ENCODE measurements at places on chromosomes 13 and 19.

- DNase-seq = no peak
Observed at GRCh38 chr13:30569901-30570576, 47.7 kb upstream of the USPL1 start.

GRCh38 chr13:110554227-110554836 lies 7.2 kb downstream of the RAB20 start:
- no peak for DNase-seq

GRCh38 chr13:97341135-97341534 lies 92.8 kb upstream of the RAP2A start:
- DNase-seq = no peak

DNA sequence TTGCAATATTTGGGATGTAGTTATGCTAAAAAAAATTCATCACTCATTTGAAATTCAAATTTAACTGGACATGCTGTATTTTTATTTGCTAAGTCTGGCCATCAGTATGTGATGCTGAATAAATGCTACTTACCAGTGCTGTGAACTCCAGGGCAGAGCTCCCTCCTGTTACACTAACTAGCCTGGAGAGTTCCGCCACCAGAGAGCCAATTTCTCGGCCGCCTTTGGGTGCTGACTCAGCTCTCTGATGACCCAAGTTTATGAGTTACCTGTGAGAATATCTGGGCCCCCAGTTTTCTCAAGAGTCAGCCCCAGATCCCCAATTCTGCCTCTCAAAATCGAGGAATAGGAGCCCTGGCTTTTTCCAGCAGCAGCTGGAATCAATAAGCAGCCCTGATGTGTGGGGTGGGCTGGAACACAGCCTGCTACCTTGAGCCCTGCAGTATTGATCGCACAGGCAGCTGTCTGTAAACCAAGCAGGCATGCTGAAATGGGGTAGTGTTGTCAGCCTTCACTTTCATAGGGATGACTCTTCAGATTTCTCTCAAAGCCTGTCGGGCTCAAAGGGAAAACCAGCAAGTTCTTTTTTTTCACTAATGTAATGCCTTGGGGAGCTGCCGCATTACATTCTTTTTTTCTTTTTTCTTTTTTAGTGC lies 113.7 kb downstream of the DNAJC15 start:
- no peak for DNase-seq

- DNase-seq = peak; percentile 49
Observed at GRCh38 chr19:39843919-39844793, 2.0 kb downstream of the FBL start.

DNA sequence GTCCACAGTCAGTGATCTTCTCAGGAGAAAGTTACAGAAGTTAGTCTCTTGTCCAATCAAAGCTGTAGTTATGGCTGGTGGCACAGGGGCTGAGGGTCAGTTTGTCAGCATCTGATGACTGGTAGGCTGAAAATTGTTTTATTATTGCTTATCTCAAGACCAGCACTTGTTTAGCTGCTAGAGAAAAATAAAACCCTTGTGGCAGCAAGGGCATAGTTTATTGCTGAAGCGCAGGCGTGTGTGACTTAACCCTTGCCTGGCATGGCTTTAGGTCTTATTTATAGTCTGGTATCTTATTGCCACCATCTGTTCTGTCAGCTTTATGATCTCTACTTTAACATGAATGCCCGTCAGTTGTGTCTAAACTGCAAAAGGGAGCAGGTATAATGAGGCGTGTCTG lies 154.7 kb downstream of the USP12 start:
- DNase-seq = no peak

DNA sequence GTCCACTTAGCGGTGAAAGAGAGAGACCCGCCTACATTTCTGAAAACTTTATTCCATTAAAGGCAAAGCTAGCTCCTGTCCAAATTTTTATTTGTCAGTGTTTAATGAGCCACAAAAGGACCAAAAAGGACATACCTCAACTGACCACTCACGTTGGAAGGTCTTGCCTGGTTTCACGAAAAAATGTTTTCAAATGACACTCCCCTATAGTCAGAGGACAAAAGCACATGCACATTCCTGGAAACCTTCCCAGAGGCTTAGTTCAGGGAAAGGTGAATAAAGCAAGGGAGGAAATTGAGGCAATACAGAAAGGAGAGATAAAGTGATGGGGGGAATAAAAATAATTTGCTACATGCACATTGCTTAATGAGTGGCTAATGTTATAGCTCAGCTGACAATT lies 55.6 kb downstream of the DOCK9 start:
- DNase-seq = no peak

GRCh38 chr13:99133848-99134247 lies 66.8 kb upstream of the UBAC2 start:
- DNase-seq = no peak

DNA sequence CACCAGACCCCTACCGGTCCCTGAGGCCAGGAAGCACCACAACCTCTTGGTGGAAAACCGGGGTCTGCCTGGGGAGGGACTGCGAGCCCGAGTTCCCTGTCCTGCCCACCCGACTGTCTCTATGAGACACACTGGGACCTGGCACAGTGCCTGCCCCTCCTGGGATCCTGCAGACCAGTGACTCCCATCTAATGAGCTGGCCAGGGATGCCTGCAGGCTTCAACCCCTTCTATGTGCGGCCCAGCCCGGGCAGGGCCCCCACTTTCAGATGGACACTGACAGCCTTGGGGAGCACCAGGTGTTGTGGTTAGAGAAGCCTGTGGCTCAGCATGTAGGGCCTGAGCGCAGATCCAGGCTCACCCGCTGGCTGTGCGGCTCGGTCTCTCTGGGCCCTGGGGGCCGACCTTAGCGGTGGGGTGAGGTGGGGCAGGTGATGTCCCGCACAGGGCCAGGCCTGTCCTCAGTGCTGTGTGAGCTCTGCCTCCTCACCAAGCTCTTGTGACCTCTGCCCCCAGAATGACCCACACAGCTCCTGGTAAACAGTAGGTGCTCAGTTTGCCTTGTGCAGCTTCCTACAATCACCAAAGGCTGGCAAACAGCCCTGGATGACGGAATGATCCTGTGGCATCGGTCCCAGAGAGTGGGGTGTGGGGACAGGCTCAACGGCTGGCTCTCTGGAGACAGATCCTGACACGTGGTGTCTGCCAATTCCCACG lies 17.9 kb upstream of the CACTIN start:
- DNase-seq = no peak

DNA sequence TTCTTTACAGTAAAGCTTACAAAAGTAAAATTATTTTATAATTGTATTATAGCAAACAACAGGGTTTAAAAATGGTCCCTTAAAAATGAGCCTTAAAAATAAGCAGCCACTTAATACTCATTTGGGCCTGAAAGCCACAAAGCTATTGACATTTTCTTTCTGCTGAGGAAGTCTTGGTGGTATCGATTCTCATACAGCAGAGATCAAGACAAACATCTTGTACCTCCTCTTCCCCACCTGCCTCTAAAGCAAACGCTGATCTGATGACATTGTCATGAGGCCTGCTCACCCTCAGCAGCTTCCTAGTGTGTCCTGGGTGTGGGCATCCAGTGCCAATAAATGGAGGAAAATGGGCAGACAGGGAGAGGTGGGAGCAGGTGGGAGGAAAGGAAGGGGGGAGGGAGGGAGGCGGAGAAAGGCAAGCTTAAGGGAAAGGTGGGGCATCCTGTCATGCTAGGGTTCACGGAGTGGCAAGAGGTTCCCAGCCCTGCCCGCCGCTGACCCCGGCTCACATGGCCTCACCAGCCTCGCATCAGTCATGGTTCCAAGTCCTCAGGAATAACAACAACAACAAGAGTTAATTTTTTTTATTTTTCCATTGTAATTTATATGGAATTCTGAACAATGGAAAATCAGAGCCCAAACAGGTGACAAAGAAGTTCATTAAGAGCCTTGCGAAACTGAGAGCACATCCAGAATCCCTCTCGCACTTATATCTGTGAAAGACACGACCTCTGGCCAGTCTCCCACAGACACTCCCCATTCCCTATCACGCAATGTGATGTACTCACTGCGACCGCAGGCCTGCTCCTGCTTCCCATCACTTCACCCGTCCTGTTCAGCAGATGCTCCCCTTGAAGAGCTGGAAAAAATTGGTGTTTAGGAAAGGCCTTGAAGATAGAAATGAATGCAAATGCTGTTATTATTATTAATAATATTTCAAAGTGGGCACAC lies 15.1 kb upstream of the ATP11A start:
- DNase-seq = no peak

- no peak for DNase-seq
Observed at GRCh38 chr13:100887729-100888151, 213.1 kb upstream of the TMTC4 start.

DNA sequence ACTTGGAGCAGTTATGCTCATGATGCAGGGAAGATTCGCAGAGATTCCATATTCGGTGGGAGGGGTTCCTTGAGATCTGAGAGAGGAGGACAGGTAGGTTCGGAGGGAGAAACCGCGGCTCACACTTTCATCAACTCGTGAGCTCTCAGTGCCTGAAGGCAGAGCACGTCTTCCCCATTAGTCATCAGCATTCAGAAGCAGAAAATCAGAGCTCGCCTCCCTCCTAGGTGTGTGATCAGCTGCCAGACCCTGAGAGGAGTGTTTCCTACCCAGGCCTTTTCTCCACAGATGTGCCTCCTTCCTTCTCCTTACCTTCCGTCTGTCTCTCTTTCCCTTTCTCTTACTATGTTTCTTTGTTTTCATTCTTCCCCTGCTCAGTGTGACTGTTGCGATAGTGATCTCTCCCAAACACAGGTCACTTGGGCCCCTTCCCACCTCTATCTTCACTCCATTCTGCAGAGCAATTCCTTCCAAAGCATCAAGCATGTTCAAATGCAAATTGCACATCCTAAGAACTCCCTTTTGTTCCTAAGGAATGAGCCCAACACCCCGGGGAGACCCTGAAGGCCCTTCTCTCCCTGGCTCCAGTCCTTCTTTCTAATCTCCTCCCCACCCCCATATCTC lies 389.5 kb downstream of the UQCRFS1 start:
- DNase-seq = no peak

GRCh38 chr13:33228648-33229445 lies 56.7 kb downstream of the STARD13 start:
- DNase-seq = peak; percentile 22

DNA sequence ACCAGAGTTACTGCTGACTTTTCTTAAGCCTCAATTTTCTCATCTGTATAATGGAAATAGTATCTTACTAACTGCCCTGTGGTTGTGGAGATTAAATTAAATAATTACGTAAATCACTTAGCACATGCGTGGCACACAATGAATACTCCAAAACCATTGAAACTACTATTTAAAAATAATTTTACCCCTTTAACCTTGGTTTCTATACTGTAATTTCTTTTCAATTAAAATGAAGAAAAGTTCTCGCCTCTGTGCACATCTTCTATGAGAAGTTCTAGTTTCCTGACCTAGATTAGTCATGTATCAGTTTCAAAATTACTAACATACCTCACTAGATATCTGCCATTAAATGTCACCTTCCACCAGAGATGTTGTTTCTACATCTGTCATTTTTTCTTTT lies 5.7 kb downstream of the SLITRK1 start:
- no peak for DNase-seq

- no peak for DNase-seq
Observed at GRCh38 chr13:80173224-80173623, 167.7 kb downstream of the SPRY2 start.

DNA sequence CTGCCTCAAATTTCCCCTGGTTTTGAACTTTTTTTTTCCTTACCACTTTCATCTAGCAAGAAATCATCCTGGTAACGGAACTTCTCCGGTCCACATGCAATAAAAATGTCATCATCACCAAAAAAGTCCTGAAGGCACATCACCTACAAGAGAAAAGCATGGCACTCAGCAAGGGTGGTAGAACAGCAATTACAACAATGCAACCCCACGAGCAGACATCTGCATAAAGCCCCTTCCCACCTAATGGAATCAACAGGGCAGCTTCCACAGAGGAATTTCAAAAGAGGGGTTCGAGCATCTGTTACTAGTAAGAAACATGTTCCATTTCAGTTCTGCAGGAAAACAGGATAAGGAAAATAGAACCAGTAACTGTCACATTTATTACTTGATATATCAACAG lies 183.9 kb downstream of the DCLK1 start:
- no peak for DNase-seq

- no peak for DNase-seq
Observed at GRCh38 chr13:28657784-28658538, 969 bp upstream of the POMP start.

DNA sequence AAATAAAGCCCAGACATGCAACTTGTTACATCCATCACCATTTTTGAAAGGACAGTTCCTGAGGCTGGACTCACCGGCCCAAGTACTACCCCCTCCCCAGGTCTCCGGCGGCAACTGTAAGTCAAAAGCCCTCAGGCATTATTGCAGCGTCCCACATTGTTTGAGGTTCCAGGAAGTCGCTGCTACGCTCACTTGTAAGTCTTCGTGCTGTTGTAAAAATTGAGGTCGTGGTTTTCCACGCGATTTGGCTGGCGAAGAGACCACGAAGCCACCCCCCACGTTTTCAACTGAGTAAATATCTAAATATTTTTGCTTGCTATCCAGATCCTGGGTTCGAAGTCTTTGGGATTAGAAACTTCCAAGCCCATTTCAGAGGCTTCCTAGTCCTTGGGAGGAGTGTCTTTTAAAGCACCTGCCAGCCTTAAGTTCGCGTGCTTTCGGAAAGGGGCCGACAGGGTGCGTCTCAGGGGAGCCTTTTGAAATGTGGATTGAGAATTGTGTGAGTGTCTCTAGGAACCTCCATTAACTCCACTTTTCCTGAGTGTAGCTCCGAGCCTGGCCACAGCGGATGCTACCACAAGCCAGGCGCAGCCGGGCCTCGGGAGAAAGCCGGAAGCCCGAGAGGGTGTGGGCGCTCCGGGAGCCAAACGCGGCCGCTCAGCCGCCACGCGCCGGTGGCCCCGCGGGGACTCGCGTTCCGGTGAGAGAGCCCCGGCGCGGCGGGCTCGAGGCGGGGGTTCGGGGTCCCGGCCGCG lies 434 bp upstream of the FNDC3A start:
- DNase-seq = no peak

DNA sequence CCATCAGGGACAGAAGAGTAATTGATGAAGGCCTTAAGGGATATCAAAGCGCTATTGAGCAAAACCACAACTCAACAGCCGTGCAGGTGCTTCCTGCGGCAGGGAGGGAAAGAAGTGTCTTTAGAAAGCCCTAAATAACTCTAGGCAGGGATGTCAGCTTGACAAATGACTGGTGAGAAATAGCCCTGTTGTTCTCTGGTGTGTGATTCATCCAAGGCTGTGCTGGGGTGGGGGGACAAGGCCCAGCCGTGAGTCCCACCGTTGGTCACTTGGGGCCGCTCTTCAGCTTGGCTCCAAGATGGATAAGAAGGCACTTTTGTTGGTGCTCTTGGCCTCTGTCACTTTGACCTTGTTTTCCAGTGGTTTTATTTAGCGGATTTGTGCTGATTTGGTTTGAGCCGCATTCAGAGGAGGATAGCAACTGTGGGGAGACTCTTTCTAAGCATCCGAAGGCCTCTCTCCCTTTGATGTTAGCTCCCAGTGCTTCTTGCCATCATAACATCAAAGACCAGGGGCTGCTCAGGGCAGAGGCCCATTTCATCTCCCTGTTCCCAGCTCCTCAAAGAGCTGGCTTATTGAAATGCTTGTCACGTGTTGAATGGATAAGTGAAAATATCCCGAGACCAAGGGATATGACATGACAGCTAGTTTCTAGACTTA lies 130.3 kb upstream of the SERP2 start:
- DNase-seq = no peak

- no peak for DNase-seq
Observed at GRCh38 chr19:19078801-19079200, 15.0 kb downstream of the SLC25A42 start.

- DNase-seq = no peak
Observed at GRCh38 chr19:48896191-48896720, 2.3 kb downstream of the TULP2 start.
